ENCODE measurements at places on chromosomes 7 and 10.

GRCh38 chr10:23330948-23331347 lies 13.6 kb downstream of the C10orf67 start:
- DNase-seq, result no peak

DNA sequence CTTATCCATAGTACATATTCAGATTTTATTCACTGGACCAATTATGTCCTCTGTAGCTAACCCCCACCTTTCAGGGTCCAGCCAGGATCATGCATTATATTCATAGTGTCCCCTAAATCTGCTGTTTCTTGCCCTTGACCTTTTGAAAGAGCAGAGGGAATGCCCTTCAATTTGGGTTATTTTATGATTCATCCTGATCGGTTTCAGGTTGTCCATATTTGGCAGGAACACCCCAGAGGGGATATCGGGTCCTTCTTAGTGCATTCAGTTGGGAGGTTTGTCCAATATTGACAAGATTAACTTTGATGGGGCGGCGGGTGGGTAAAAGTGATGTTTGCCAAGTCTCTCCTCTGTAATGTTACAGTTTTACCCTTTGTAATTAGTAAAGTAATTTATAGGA lies 60.9 kb downstream of the SHH start:
- no peak for DNase-seq

DNA sequence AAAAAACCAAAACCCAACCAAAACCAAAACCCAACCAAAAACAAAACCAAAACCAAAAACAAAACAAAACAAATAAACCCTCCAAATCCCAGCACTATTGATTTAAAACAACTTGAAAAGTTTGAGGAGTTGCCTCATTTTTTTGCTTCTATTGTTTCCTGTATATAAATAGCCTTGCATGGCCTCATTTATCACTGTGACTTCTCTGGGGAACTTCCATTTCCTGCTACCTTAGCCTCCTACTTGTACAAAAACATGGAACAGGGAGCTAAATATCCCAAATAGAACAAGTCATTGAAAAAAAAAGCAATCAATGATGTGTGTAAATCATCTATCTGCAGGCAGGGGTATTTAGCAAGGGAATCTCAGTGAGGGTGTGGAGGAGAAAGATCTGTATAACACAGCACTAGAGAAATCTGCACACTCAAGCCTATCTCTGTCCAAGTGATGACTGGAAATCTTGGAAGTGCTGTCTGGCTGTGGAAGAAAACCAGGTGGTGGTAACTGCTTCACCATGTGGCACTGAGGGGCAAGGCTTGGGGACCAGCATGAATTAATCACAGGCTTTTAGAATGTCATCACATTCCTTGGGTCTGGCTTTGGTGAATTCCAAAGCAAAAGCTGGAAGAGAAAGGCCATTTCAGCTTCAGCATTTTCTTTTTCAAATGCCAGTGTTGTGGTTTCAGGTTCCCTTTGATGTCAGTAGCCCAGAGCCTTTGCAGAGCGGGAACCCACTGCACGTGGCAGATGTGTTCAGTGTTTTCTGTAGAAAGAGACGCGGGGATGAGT lies 349.5 kb upstream of the ZNF32 start:
- DNase-seq, result peak; percentile 8

- no peak for DNase-seq
Measured at GRCh38 chr7:18162657-18163056, 135.0 kb upstream of the PRPS1L1 start.

Data from foreskin fibroblast (primary cell).